ENCODE measurements at places on chromosomes 6 and 20.

DNA sequence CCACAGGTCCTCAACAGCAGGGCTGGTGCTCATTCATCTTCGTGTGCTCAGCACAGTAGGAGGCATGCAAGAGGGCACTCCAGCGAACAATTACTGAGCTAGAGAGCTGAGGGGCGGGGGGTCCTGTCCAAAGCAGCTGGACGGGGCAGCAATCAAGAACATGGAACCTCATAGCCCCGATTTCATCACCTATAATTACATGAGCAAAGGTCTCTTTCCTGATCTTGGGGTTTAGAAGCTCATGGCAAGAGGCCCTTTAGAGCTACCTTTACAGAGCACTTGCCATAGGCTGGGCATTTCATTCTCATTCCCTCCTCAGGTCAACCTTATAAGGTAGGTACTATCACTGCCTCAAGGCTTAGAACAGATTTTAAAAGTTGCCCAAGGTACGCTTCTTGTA, 10.4 kb downstream of the MOCS1 start:
- DNase-seq, result no peak

- DNase-seq, result no peak
Measured at GRCh38 chr20:63212792-63213191, 3.1 kb downstream of the YTHDF1 start.

GRCh38 chr20:45095805-45096238, 5.1 kb downstream of the KCNS1 start:
- peak; percentile 45 for DNase-seq

- DNase-seq, result no peak
Measured at GRCh38 chr6:104381907-104382306, 477.8 kb downstream of the HACE1 start.

- no peak for DNase-seq
Measured at GRCh38 chr6:136415351-136416007, 125.8 kb upstream of the BCLAF1 start.

GRCh38 chr6:166998256-166999144, 697 bp upstream of the CEP43 start:
- DNase-seq, result peak; percentile 5

- no peak for DNase-seq
Measured at GRCh38 chr6:50973464-50973863, 154.8 kb downstream of the TFAP2B start.

- no peak for DNase-seq
Measured at GRCh38 chr6:30842754-30843610, 41.3 kb upstream of the DDR1 start.

- DNase-seq, result no peak
Measured at GRCh38 chr6:135826236-135826804, 25.2 kb upstream of the PDE7B start.

DNA sequence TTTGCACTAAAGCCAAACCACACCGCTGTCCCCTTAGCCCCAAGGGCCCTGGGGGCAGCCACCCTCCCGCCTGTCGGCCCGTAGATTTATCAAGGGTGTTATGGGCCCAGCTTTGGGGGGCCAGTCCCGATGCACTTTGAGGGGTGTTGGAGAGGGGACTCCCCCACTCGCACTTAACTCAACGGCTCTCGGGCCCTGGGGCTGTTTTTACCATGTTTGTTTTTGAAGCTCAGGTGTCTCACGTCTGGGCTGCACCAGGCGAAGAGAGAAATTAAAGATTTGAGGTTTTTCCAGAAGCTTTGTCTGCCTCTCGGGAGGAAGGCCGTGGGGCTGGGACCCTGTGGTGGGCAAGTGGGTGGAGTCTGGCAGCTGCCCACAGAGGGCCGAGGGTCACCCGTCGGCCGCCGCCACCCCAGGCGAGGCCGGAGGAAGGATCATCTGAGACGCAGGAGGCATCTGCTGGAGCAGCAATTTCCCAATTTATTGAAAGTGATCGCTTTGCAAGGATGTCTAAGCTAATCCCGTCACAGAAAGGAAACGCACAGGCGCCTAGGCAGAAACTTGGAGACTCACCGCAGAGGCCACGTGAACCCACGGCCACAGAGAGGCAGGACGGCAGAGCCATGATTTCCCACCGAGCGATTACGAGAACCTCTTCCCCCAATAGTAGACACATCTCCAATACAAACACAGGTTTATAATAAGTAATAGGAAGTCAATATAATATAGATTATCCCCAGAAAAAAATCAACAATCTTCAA, 3.8 kb downstream of the SLC2A4RG start:
- no peak for DNase-seq

- DNase-seq, result no peak
Measured at GRCh38 chr20:63023936-63024571, 17.3 kb upstream of the BHLHE23 start.

DNA sequence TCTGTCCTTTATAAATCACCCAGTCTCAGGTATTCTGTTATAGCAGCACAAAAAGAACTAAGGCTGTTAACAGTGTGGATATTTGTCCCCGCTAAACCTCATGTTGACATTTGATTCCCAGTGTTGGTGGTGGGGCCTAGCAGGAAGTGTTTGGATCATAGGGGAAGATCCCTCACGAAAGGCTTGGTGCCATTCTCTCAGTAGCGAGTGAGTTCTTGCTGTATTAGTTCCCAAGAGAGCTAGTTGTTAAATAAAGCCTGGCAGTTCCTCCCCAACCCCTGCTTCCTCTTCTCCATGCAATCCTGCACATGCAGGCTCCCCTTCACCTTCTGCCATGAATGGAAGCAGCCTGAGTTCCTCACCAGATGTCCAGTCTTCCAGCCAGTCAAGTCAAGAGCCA, 29.8 kb upstream of the ERVFRD-1 start:
- no peak for DNase-seq

GRCh38 chr6:82980086-82980485, 85.6 kb downstream of the UBE3D start:
- DNase-seq, result peak; percentile 62

- no peak for DNase-seq
Measured at GRCh38 chr20:20892328-20892727, 179.9 kb upstream of the RALGAPA2 start.

- DNase-seq, result no peak
Measured at GRCh38 chr6:56604186-56604585, 38.5 kb downstream of the DST start.

DNA sequence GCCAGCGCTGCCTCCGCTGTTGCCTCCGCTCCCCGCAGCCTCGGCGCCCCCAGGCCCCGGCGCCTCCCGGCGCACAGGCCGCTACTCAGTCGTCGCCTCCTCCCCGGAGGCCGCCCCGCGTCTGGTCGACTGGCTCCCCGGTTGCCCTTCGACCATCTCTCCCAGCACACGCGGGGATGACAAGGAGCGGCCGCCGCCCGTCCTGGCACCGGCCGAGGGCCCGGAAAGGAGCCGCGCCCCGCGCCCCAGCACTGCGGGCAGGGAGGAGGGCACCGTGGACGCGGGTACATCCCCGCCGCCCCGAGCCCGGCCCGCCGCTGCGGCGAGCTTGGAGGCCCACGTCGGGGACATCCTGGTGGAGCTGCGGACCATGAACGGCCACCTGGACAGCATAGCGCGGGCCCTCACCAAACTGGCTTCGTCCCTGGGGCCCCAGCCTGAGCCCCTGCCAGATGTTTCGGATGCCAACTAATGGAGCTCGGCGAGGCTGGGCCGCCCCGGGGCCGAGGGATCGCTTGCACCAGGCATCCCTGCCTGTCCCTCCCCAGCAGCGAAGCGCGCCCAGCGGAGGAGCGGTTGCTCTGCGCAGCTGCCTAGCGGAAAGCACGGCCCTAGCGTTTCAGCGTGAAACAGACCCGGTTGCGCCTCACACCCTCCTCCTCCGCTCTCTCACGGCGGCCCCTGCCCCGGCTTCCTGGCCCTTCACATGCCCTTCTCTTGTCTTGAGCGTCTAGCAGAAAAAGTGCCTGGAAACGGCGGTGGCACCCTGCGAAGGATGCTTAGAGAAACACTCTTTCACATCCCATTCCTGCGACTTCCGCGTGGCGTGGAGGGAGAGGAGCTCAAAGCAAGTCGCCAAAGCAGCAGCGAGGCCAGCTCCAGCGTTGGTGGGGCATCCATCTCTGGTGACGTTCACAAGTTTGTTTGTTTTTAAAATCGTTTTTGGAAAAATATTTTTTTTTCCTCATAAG, 285.8 kb upstream of the SUPT3H start:
- DNase-seq, result no peak

GRCh38 chr20:23139524-23139923, 53.4 kb upstream of the CD93 start:
- no peak for DNase-seq

GRCh38 chr20:63161176-63161651, 54.7 kb downstream of the YTHDF1 start:
- DNase-seq, result no peak

DNA sequence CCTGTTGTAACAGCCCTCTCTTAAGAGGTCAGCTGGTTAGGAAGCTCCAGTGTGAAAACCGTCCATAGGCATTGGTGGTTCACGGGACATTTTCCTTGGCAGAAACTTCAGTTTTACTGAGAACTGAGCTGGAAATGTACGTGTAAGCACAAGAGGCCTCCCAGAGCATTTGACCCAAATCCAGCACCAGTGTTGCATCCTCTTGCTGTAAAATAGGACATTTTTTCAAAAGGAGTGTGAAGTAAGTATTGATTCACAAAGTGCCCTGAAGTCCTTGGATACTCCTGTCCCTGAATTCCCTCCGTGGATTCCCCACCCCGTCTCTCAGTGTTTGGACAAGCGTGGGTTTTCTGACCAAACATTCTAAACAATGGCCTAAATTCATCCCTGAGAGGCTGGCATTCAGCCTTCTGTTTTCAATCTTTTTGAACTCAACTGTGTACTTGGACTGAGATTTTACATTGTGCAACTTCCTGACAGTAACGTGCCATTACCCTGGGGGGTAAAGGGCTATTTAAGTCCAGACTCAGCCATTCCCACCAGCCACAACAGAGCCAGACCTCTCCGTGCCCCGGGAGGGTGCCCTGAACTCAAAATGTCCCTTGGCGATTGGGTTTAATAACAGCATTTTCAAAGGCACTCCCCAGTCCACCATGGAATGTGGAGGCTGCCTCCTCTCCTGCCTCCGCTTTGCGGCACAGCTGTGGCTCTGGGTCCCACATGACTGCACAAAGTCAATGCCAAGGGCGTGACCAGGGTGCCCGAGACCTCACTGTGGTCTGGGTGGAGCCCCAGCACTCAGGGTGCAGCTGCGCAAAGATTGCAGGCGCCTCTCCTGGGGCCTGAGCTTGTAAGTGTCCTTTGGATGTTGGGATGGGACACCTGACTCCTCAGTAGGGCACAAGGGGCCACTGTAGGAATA, 92.7 kb upstream of the AFDN start:
- DNase-seq, result no peak

GRCh38 chr6:16730738-16731477, 30.4 kb downstream of the ATXN1 start:
- DNase-seq, result no peak

GRCh38 chr20:25258476-25258805, 10.6 kb downstream of the PYGB start:
- no peak for DNase-seq

GRCh38 chr6:108744996-108745395, 103.2 kb upstream of the ARMC2 start:
- no peak for DNase-seq

- DNase-seq, result no peak
Measured at GRCh38 chr20:34415079-34415478, 52.0 kb downstream of the ITCH start.

- DNase-seq, result no peak
Measured at GRCh38 chr6:49540614-49541013, 9.9 kb upstream of the C6orf141 start.

GRCh38 chr6:142700032-142700431, 244.9 kb downstream of the HIVEP2 start:
- DNase-seq, result no peak

DNA sequence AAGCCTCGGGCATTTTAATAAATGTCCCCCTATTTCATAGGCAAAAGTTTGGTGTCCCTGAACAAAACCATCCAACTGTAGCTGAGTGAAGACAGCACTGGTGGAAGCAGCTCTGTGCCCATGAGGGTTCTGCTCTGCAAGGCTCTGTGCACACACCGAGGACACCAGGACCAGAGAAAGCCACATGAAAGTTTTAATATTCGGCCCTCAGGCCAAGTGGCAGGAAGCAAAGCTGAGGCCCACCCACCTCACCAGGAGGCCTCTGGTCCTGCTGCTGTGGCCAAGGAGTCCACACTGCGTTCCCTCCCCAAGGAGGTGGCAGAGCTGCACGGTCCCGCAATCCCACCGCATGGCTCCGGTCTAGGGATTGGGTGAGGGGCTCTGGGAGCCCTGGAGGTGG, 62.6 kb upstream of the RPS6KA2 start:
- no peak for DNase-seq

GRCh38 chr6:112027942-112028674, 25.8 kb upstream of the CCN6 start:
- no peak for DNase-seq

DNA sequence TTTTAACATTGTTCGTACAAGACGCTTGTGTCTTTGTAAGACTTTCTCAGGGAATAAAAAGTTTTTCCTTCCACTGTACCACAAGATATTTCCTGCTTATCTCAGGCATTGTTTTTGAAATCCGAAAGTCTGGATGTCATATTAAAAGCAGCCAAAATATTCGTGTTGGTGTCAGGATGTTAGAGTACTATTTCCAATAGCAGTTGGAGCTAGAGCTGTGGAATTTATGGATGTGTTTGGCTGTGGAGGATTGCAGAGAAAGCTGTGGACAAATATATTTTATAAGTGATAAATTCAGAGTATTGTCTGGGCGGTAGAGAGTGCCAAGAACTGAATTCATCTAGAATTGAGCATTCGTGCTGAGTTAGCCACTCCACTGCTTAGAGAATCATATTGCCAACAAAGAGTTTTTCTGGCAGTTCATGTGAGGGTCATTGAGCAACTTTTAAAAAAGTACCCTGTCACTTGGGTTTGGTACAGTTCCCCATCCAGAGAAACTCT, 57.7 kb downstream of the ZDHHC14 start:
- DNase-seq, result no peak

DNA sequence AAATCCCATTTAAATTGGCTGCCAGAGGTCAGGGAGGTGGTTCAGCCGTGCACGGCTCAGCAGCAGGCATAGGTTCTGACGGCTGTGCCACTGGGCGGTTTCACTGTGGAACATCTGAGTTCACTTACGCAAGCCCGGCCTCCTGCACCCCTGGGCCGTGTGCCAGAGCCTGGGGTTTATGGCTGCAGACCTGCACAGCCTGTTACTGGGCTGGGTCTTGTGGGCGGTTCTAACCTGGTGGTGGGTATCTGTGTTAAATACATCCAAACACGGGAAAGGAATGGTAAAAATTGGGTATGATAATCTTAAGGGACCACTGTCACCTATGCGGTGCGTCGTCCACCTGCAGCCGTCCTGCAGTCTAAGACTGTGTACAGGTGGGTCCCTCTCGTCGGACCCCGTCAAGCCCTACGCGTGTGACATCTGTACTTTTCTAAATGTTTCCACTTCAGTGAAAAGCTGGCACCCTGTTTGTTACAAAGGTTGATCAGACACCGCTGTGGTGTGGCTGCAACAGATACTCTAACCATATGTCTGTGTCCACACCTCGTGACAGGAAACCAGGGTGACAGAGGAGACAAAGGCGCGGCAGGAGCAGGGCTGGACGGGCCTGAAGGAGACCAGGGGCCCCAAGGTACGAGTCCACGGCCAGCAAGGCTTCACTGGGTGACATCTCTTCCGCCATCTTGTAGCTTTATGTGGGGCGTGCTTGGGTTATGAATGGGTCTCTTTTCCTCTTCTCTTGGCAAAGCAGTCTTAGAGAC, 21.5 kb downstream of the COL9A3 start:
- no peak for DNase-seq

Data from HT1080 (cell line).